PC-9 (cell line): ENCODE measurements at places on chromosomes 7 and 10.

GRCh38 chr10:89090756-89091445, 100.3 kb downstream of the FAS start:
- no peaks in the 10 kb centered on the region for H3K27me3 ChIP-seq
- no peaks in the 10 kb centered on the region for H3K4me1 ChIP-seq
- no peaks in the 10 kb centered on the region for H3K36me3 ChIP-seq

DNA sequence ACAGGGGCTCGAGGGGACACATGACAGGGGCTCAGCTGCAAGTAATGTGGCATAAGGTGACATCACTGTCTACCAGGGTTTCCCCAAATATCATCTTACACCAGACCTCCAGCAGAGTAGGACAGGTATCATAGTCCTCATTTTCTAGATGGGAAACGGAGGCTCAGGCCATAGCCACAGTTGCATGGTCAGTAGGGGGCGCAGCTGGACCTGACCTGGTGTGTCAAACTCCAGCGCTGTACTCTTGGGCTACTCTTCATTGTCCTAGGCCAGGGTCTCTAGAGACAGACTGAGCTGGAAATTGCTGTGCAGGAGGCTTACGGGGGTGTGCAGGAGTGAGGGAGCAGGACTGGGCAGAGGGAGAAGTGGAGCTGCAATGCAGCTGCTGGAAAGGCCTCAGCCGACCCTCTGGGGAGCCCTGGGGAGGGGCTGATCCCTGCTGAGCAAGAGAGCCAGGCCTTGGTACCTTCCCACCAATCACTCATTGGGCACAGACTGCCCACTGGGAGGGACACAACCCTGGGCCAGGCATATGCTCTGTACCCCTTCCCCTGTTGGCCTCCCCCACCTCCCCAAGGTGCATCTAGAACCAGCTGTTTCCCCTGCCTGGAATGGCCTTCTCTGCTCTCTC, 89.9 kb downstream of the CDH23 start:
- peaks cover 10% of the 10 kb centered on the region; the same call in 1 of the 2 replicates for H3K4me1 ChIP-seq
- H3K27me3 ChIP-seq, result no peaks in the 10 kb centered on the region

DNA sequence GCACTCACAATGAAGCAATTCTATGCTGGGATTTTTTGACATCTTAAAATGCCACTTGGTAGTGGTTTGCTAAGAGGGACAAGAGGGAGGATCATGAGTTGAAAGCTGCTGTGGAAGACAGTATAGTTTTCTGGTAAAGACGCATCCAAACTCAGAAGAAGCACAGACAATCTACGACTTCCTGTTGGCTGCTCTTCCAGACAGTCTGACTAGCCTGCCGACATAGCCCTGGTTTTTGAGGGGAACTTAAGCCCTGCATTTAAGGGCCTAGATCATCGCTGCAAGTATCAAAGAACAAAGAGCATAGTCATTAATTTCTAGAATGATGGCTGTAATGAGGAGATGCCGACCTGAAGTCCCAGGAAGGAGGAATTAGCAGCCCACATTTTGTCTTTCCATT, 99.9 kb upstream of the IKZF1 start:
- H3K4me1 ChIP-seq, result no peaks in the 10 kb centered on the region
- no peak overlapping the region for H3K4me3 ChIP-seq
- peaks cover 48% of the 10 kb centered on the region for H3K27me3 ChIP-seq
- no peak overlapping the region for H3K27ac ChIP-seq
- DNase-seq, result no peak

DNA sequence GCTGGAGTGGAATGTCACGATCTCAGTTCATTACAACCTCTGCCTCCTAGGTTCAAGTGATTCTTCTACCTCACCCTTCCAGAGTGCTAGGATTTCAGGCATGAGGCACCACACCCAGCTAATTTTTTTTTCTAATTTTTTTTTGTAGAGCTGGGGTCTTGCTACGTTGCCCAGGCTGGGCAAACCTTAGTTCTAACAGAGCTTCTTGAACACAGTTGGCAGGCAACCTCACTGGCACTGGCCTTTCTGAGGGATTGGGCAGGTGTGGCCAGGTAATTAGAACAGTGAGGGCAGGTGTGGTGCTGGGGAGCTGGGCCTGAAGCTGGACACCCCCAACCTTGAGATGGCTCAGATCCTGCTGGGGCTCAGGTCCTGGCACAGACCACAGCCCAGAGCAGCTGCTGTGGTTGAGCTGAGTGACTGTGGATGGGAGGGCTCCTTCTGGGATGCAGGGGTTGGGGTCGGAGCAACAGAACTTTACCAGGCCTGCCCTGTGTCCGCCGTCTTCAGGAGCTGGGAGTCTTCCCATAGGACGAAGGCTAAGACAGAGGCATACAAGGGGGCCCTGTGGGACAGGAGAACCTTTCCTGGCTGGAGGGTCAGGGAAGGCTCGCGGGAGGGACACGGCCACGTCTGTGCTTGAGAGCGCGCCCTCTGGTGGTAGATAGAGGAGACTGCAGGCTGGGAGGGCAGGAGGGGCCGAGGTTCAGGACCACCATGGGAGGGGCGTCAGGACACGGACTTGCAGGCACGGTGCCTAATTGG, 48.2 kb downstream of the COL26A1 start:
- no peak overlapping the region for H3K4me3 ChIP-seq
- H3K27me3 ChIP-seq, result peaks cover 31% of the 10 kb centered on the region
- no peak for DNase-seq
- H3K4me1 ChIP-seq, result no peaks in the 10 kb centered on the region

DNA sequence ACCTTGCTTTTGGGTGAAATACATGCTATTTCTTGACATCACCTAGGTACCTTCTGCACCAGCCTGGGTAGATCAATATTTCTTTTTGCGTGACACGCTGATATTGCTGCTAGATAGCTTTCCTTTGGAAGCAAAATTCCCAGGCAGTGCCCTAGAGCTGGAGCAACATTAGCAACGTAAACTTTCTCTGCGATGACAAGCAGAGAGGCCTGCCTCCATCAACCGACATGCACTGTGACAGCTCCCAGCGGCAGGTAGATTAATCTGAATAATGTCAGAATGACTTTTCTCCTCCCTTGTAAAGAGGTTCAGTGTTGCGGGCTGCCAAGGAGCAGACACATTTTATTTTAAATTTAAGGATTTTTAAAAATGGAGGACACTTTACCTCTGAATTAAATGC, 307.4 kb downstream of the GALNT17 start:
- no peak overlapping the region for H3K27ac ChIP-seq
- H3K4me1 ChIP-seq, result no peaks in the 10 kb centered on the region
- H3K27me3 ChIP-seq, result peaks cover 21% of the 10 kb centered on the region

DNA sequence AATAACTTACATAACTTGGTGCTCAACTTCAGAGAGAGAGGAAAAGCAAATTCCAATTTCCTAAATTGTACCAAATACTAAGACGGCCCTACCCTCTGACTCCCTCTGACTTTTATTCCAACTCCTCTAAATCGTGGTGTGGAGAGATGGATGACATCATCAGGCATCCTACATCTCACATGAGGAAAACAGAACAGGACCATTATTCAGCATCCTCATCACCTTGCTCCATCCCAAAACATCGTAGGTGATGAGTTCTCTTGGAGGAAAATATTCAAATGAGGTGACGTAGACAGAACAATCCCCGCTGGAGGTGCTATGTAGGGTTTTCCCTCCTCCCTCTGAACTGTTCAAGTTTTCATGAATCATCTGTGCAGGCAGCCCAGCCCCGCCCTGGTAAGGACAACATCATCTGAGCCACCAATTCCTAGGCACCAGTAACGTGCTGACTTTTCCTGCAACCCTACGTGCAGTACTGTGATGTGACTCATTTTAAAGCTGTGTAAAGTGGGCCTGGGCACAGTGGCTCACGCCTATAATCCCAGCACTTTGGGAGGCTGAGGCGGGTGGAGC, 167.2 kb downstream of the CALN1 start:
- no peak for DNase-seq
- no peak overlapping the region for H3K4me3 ChIP-seq
- no peaks in the 10 kb centered on the region for H3K4me1 ChIP-seq
- peaks cover 32% of the 10 kb centered on the region for H3K27me3 ChIP-seq
- no peak overlapping the region for H3K27ac ChIP-seq

- H3K4me3 ChIP-seq, result peak overlapping the region; percentile 21; the same call in 1 of the 2 replicates
- H3K27ac ChIP-seq, result no peak overlapping the region
- DNase-seq, result no peak
- no peaks in the 10 kb centered on the region for H3K27me3 ChIP-seq
These were observed 489.4 kb upstream of the SORCS1 start for GRCh38 chr10:107653832-107654287.

- DNase-seq, result no peak
- no peaks in the 10 kb centered on the region for H3K36me3 ChIP-seq
- no peak overlapping the region for H3K27ac ChIP-seq
- H3K4me3 ChIP-seq, result no peak overlapping the region
These were observed 6.3 kb upstream of the GSTK1 start for GRCh38 chr7:143256932-143257331.

- H3K4me1 ChIP-seq, result peaks cover 15% of the 10 kb centered on the region
- H3K4me3 ChIP-seq, result peak overlapping the region; percentile 89
- H3K36me3 ChIP-seq, result no peaks in the 10 kb centered on the region
- H3K27me3 ChIP-seq, result no peaks in the 10 kb centered on the region
- DNase-seq, result peak; percentile 37
These were observed 746 bp downstream of the ARL5B start for GRCh38 chr10:18659819-18660535.

DNA sequence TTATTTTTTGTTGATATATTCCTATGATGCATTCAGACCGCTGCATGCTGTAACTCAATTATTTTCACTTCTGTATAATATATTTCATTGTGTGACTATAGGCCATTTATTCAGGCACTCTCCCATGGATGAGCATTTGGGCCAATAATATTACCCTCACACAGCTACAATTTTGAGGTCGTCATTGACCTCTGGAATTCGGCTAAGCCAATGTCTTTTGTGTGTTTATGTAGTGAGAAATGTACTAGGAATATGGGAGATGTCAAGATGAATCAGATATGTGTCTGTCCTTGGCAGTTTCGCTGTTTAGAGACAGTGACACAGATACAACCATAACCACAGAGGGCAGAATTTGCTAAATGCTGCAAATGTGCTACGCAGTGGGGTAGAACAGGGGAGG, 474.2 kb downstream of the ADRA2A start:
- H3K27me3 ChIP-seq, result no peaks in the 10 kb centered on the region
- no peaks in the 10 kb centered on the region for H3K36me3 ChIP-seq
- no peaks in the 10 kb centered on the region for H3K4me1 ChIP-seq

- H3K4me1 ChIP-seq, result peaks cover 41% of the 10 kb centered on the region
- H3K27ac ChIP-seq, result peak overlapping the region; percentile 49; the same call in 1 of the 2 replicates
- peak; percentile 78 for DNase-seq
- H3K36me3 ChIP-seq, result peaks cover 51% of the 10 kb centered on the region
These were observed 5.1 kb downstream of the COMTD1 start for GRCh38 chr10:75230600-75231038.

DNA sequence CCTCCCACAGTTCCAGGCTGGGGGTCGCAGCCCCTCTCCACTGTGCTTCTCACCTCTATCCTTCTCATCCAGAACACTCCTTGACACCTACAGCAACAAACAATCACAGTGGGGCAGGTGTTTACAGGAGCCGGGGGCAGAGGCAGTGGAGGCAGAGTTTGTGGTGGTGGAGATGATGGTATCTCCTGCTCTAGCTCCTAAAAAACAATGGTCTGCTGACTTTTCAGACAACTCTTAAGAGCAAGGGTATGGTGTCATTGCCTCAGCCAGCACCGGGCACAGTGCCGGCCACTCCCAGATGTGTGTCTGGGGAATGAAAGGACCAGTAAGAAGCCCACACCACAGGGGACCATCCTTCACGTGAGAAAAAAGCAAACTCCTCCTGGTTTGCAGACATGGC, 36.3 kb upstream of the ANTXRL start:
- H3K36me3 ChIP-seq, result no peaks in the 10 kb centered on the region
- no peaks in the 10 kb centered on the region for H3K4me1 ChIP-seq
- H3K4me3 ChIP-seq, result no peak overlapping the region
- DNase-seq, result no peak
- H3K27ac ChIP-seq, result no peak overlapping the region
- no peaks in the 10 kb centered on the region for H3K27me3 ChIP-seq

DNA sequence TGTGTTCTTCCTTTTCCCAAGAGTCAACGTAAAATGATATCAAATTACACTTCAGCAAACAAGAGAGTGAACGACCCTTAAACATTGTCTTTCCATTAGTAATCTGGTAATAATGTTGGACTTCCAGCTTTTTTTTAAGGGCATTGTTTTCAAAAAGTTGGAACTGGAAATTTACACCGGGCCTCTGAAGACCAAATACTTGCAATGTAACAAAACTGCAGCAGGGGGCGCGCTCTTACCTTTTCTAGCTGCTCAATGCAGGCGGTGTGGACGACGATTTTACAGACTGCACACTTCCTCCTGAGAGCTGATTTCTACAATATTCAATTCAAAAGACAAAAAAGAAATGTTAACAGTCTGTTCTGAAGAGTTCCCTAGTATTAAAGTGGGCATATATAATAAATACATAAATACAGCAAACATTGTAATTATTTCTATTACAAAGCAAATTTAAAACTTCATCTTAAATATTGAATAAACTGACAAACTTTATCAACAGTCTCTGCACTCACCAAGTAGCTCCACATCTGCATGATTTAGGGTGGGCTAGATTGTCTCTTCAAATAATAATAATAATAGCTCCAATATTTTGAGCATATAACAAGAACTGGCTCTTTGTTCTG, 190.4 kb downstream of the DGKI start:
- H3K4me1 ChIP-seq, result no peaks in the 10 kb centered on the region
- no peak overlapping the region for H3K4me3 ChIP-seq
- peaks cover 57% of the 10 kb centered on the region for H3K27me3 ChIP-seq
- no peak for DNase-seq
- H3K27ac ChIP-seq, result no peak overlapping the region

DNA sequence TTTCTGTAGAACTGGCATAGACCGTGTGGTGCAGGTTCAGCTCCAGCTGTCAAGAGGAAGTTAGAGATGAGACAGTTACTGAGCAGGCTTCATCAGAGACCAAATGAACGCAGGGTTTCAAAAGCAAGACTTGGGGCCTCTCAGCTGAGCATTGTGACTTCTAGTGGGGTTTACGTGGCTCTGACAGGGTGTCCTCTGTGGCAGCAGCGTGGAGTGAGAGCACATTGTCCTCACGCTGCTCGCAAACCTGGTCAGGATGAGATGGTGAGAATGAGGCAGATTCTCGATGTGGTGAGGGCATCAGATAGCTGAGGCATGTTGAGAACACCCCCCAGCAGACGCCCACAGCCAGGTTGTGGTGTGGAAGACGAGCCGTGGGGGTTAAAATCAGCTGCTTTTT, 126.0 kb downstream of the DNAJB6 start:
- no peak for DNase-seq
- H3K4me3 ChIP-seq, result no peak overlapping the region
- H3K27me3 ChIP-seq, result peaks cover 93% of the 10 kb centered on the region
- H3K4me1 ChIP-seq, result no peaks in the 10 kb centered on the region
- no peaks in the 10 kb centered on the region for H3K36me3 ChIP-seq
